ENCODE measurements at places on chromosomes 12 and 14.

DNA sequence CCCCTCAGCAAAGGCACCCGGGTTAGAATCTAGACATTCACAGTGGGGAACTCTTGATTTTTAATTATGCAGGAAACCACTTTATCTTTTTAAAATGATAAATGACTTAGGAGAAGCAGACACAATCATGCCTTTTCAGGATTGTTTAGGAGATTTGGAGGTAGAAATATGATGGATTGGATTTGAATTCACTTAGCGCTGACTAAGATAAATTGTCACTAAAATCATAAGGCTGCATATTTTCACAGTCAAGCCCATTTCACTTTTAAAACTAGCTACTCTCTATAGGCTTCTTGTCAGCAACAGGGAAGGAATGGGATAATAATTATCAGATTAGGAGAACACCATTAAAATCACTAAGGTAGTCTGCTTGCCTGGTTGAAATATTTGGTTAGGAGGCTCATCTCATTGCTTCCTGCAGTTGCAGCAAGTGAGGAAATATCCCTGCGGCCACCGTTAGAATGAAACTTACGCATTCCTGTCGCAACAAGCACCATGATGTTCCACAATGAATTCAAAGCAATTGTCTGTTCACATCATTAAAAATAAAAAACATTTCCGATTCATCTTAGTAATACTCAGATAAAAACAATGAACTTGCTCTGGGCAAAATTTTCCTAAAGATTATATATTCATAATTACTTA is 31.9 kb downstream of the DACT1 start:
- DNase-seq = no peak

GRCh38 chr14:99686557-99687283 is 2.6 kb downstream of the CYP46A1 start:
- no peak for DNase-seq

- no peak for DNase-seq
Observed at GRCh38 chr12:110885152-110885840, 35.1 kb downstream of the MYL2 start.

- no peak for DNase-seq
Observed at GRCh38 chr12:92426332-92426731, 276.5 kb upstream of the PLEKHG7 start.

Data from HS-27A (cell line).